ENCODE measurements at places on chromosomes 1 and 21.

- no peak for DNase-seq
Observed at GRCh38 chr21:45135868-45136267, 61.5 kb downstream of the ADARB1 start.

- no peak for DNase-seq
Observed at GRCh38 chr1:16155537-16156410, at the start of gene EPHA2. TSS of gene EPHA2 (minus strand) at chr1:16156069. CDS start at chr1:16155932, 137 bp downstream.

- no peak for DNase-seq
Observed at GRCh38 chr1:36175137-36176095, 19.5 kb downstream of the MAP7D1 start.

DNA sequence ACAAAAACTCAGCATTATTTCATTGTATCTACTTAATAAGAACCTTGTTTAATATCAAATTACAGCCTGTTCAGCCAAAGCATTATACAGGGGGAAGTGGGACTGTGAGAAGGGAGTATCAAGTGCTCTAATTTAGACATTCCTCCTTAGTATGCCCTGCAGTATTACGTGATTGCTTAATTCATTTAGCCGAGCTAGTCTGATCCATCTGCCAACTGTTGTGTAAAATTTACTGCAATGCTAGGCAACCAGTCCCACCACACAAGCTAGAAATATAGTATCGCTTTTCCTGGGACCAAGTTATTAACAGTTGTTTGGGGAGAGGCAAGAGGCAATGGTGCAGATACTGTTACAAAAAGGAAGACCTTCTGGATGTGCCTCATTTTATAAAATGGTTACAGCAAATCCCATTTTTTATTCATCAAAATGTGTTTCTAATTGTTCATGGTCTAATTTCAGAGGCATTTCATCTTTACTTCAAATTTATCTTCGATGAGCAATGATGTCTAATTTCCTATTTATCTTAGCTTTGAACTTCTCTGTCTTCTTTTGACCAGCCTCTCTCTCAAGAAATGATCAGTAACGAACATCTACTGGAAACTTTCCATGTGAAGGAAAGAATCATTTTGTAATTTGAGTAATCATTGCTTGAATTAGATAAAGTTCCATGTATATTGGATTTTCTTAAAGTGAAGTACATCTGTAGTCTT is 283.3 kb downstream of the DUSP10 start:
- DNase-seq = no peak

DNA sequence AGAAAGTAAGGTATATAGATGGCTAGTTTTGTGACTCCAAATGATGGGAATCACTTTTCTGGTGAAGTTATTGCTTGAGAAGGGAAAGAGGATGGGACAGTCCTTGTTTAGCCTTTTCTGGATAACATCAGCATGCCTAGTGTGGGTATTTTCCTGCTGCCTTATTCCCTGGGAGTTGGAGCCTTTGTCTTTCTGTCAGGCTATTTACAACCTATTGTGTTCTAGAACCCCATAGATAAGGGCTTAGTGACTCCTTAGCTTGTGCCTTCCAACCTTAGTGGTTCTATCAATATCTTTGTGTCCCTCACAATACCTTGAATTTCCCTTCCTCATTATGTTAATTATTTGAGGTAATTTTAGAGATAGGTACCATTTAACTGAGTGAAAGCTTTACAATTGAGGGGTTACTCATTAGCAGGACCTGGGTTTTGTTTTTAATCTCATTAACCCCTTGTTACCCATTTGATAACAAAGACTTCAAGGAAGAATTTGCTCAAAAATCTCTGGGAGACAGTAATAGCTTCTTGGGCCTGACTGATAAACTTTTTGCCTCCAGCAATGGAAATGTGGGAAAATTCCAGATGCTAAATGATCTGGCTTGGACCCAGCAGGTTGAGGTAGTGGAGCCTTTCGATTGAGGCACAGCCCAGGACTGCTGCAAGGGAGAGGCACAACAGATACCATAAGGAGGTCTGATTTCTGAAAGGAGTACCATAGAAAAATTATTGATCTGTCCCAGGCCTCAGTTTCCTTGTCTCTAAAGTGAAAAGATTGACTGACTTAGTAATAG is 49.0 kb downstream of the CACHD1 start:
- DNase-seq = no peak
